ENCODE measurements at places on chromosomes 12 and 14. TPM values are rescaled to one million over a fixed set of nuclear protein-coding genes. Genes with fewer than 3 reads are reported as not detected.

PSME1 gene
- 72.6 TPM for total RNA-seq

ADAM20 gene
- total RNA-seq: 1.5 TPM

TMEM63C gene
- 14.7 TPM for total RNA-seq

CLEC1A gene
- 37.5 TPM for total RNA-seq

PLEKHD1 gene
- total RNA-seq: 0.39 TPM

MYBPC1 gene
- total RNA-seq: not detected

TC2N gene
- 5.9 TPM for total RNA-seq

DDX11 gene
- 22.0 TPM for total RNA-seq

SYNDIG1L gene
- total RNA-seq: not detected

SLC22A17 gene
- 22.0 TPM for total RNA-seq

KLHL33 gene
- under 0.01 TPM for total RNA-seq

ETFBKMT gene
- 3.1 TPM for total RNA-seq

RNF212B gene
- not detected for total RNA-seq
